ENCODE measurements at places on chromosomes 6 and 20.

DNA sequence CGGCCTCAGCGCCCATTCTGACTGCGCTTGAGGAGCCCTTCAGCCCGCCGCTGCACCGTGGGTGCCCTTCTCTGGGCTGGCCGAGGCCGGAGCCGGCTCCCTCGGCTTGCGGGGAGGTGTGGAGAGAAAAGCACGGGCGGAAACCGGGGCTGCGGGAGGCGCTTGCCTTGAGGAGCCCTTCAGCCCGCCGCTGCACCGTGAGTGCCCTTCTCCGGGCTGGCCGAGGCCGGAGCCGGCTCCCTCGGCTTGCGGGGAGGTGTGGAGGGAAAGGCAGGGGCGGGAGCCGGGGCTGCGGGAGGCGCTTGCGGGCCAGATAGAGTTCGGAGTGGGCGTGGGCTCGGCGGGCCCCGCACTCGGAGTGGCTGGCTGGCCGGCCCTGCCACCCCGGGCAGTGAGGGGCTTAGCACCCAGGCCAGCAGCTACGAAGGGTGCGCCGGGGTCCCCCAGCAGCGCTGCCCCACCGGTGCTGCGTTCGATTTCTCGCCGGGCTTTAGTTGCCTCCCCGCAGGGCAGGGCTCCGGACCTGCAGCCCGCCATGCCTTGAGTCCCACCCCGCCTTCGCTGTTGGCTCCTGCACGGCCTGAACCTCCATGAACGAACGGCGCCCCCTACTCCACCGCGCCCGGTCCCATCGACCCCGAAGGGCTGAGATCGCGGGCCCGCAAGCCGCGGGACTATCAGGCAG is 45.7 kb upstream of the MCUR1 start:
- no peak for DNase-seq

- peak; percentile 31 for DNase-seq
These were observed 554.2 kb downstream of the CDH26 start for GRCh38 chr20:60512443-60512842.

- DNase-seq: no peak
These were observed 75.3 kb upstream of the RIPOR2 start for GRCh38 chr6:25010902-25011625.

- no peak for DNase-seq
These were observed 15.4 kb downstream of the PEDS1 start for GRCh38 chr20:50138120-50138478.

GRCh38 chr6:40356242-40356910 is 230.8 kb downstream of the LRFN2 start:
- DNase-seq: no peak

DNA sequence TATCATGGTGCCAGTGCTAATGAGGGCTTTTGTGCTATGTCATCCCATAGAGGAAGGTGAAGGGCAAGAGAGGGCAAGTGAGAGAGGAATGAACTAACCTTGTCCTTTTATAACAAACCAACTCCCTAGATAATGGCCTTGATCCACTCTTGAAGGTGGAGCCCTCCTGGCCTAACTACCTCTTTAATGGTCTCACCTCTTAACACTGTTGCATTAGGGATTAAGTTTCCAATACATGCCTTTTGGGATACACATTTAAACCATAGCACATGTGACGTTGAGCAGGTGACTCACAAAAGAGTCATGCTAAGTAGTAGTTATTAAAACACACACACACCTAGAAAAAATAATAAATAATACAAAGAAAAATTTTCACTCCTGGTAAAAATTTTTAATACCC is 36.9 kb downstream of the CCN2 start:
- DNase-seq: no peak

DNA sequence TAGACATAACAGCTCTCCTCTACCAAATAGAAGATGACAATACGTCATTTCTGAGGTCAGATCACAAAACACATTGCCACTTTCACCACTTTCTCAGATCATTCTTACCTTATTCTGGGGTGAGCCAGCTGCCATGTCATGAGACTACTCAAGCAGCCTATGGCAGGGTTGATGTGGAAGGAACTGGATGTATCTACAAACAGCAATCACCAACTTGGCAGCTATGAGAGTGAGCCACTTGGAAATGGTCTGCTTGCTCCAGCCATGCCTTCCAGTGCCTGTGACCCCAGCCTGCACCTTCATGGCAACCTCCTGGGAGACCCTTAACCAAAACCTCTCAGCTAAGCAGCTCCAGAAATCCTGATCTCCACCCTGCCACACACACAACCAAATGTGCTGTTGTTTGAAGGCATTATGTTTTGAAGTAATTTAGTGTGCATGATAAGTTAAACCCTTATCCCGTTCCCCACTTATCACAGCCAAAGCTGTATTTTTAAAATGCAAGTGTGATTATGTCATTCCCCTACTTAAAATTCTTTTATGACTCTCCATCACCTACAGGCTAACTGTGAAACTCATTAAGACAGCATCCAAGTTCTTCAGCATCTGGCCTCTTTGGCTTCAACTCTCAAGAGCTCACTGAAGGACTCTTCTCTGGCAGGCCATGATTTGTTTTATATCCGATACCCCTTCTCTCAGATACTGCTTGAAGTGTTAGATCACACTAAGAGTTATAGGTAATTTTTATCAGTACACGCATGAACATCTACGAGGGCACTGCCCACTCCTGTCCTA is 150.6 kb downstream of the LY86 start:
- DNase-seq: no peak

- no peak for DNase-seq
These were observed 21.7 kb downstream of the SERPINB1 start for GRCh38 chr6:2819978-2820377.

- DNase-seq: no peak
These were observed 48.4 kb upstream of the FRMD1 start for GRCh38 chr6:168127384-168127868.

GRCh38 chr6:116514111-116514510 is 2.7 kb downstream of the CALHM5 start:
- no peak for DNase-seq

- no peak for DNase-seq
These were observed 783.7 kb downstream of the FRK start for GRCh38 chr6:115276881-115277565.

GRCh38 chr6:128569732-128570679 is 49.6 kb upstream of the PTPRK start:
- DNase-seq: peak; percentile 12

GRCh38 chr6:146582857-146583256 is 15.9 kb upstream of the ADGB start:
- DNase-seq: no peak

- no peak for DNase-seq
These were observed 85.6 kb downstream of the TRERF1 start for GRCh38 chr6:42366011-42366705.

- DNase-seq: peak; percentile 31
These were observed 516 bp upstream of the IRF4 start for GRCh38 chr6:390914-391558.

DNA sequence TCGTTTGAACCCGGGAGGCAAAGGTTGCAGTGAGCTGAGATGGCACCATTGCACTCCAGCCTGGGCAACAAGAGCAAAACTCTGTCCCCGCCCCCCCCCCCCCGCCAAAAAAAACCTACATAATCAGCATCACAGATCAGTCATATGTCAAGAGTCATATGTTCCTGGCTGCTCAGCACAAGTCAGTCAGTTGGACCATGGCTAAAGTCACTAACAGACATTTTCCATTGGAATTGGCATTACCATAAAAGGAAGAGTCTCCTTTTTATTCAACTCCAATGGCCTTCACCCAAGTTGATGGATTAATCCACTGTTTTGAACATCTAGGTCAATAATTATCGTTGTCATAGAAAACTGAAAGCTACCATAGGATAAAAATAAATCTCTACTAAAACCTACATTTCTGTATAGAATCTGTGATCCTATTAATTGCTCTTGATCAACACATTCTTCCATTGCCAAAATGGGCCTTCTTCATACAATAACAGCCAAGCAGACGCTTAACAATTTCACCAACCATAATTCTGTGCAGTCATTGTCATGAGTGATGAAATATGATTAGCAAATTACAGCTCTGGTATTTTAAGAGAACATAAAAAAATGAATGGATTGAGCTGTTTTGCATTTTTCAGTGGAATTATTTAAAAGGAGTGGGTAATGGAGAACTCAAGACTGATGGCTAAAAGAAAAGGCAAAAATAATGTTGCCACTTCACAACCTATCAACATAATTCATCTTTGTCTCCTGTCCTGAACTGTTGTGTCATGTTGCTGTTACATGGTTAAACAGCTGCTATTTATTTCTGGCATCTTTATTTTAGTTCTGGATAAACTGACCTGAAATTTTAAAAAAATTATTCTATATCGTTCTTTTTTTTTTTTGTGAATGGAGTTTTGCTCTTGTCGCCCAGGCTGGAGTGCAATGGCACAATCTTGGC is 555.5 kb upstream of the JARID2 start:
- DNase-seq: no peak

Data from neuronal stem cell (in vitro differentiated cells).